ENCODE measurements at places on chromosomes 3 and 15.

DNA sequence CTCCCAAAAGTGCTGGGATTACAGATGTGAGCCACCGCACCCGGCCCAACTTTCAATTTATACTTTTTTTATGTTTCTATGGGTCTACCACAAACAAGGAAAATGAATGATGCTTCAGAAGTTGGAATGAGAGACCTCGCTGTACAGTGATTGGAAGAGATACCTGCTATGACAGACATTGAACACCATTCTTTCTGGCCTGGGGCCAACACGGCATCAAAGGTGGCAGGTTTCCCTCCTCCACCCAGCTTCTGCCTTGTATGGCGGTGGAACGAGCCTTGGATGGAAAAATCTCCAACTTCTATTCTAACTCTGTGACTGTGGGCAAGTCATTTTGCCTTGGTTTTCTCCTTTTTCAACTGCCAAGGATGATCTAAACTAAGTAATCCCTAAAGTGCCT, 117.8 kb upstream of the FAM174B start:
- no peak for DNase-seq

- DNase-seq = no peak
These were observed 32.5 kb downstream of the NAALADL2 start for GRCh38 chr3:174891524-174892203.

DNA sequence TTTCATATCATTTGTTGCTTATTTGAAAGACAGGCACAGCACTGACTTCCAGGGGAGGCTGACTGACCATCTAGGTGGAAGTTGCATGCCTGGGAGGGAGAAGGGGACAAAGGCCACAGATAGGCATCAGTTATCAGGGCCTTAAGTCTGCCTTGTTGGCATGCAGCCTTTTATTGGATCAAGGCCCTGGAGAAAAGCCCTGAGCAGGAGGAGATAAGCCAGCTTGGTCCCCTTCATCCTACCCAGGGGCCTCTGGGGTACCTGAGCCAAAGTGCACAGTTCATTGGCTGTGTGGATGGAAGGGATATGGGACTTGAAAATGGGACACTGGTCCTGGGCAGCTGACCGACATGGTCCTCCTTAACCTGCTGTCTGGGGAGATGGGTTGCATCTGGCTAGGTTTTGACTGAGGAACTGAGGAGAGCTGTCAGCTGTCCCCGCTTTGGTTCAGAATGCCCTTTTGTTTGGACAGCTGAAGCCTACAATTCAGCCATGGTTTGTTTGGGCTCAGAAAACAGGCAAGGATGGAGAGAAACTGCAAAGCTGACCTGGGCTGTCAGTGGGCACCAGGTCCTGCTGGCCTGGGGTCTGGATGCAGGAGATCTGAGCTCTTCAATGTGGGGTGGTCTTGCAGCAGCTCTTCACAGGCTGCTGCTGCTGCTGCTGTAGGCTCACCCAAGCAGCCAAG, 60.0 kb downstream of the FLNB start:
- DNase-seq = no peak

DNA sequence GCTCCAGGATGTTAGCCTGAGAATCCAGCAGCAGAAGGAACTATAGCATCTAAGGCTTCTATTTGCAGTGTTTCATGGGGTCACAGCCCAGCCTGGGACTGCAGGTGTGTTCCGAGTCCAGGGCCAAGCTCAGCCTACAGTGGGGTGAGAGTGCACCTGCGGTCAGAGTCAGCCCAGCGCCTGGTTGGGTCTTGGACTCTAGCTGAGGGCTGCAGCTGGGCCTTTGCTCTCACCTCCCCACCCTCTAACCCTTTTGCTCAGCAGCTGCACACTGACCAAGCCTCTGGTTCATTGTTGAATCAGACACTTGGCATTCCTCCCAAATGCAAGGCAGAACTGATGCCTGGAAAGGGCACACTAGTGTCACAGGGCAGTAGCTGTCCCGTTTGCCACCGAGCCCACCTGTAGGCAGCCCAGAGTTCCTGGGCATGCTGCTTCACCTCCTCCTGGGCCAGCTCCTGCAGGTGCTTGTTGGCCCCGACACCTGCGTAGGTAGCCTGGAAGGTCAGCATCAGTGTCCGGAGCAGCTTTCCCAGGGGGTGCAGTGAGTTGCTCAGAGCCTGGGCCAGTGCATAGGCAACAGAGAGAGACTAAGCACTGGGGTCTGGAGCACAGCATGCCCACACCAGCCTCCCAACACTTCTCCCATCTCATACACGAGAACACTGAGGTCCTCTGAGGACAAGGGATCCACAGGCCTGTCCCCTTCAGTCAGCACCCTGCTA, 17.5 kb downstream of the ALS2CL start:
- no peak for DNase-seq

DNA sequence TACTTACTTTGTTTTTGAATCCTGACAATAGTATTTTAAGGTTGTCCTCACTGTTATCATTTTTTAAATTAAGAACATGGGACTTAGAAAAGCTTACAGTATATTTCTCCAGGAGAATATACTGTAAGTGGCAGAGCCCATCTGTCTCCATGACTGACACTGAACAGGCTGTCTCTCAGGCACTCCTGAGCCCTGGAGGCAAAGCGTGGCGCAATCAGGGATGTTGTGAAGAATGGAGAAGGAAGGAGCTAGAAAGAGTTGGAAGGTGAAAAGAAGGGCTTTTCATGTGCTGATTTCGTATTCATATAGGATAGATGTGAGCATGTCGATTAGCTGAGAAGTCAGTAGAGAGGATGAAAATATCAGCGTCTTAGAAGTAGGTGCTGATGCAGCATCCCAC, 41.5 kb downstream of the FGF12 start:
- no peak for DNase-seq

DNA sequence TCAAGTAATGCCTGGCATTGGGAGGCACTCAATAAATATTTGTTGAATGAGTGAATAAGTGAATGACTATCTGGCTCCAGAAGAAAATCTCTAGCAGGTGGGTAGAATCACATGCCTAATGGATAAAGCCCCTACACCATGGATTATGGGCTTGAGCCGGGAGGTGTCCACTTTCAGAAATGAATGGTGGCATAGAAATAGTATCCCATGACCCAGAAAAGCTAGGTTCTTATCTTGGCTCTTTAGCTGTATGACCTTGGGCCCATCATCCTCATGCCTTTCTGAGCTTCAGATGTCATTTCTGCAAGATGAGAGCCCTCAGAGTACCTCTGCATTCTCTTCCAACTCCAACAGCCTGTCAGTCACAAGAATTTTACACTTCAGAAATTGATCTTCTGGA, 37.3 kb upstream of the TNIK start:
- DNase-seq = no peak

DNA sequence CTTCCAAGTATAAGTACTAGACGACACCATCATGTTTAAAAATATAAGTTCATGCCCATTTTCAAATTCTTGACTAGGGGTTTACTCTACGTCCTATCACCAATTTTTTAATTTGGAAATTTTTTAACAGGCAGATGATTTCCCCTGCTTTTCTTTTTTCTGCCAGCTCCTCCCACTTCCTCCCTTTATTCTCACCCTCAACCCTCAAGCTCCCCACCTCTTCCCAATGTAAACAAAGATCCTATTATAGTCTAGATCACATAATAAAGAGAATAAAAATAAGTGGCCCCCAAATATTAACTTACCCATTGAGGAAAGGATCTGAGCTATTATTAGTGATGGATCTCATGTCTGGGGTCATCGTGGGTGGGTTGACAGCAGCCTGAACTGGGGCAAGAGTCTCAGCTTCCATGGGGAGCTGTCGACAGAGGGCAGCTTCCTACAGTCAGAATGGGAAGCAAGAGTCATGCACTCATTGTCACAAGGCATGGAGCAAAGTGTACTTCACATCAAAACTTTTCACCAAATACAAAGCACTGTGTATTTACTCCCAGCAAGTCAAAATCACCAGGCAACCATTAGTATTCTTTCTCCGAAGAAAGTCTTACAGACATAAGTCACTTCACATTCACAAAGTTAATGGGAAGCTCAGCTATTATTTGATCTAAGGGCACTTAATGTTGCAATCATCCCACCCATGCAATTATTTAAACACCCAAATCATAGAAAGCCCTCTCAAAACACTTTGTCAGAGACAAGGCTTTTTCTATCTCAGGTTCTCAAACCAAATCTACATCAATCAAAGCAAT, 53.2 kb downstream of the TM4SF4 start:
- no peak for DNase-seq

DNA sequence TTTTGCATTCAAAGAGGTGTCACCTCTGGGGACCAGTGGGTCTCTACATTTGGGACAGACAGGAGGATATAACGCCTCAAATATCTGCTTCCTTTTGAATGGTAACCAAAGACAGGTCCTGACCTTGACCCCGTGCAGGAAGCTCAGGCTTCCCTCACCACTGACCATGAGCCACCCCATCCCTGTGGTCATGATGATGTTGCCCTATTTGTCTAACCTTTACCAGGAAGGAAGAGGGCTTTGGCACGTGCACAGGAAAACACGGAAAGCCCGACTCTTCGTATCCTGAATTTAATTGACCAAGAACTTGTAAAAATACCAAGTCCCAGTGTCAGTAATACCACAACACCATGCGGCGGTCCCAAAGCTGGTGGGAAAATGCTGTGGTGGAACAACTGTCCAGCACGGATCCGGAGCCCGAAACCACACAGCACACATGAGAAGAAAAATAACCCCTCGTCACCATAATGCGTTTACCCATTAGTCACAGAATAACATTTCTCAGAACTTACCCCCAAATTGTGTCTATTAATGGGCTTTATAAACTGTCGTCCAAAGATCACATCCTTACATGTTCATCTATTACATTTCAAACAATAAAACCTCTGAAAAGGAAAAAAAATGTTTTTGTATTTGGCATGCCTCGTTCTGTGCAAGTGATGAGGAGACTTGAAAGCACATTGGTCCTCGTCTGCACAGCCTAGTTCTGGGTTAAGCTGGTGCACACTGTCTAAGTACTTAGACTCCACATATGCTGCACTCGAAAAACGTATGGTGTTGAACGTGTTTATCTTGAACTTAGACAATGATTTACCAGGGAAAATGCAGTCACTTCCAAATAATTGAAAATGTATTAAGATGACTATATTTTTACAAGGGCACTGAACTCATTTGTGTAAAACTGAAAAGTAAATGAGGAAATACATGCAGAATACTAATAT, 118.9 kb upstream of the IGF1R start:
- DNase-seq = no peak

GRCh38 chr15:77410701-77411618, 8.9 kb downstream of the PEAK1 start:
- no peak for DNase-seq

DNA sequence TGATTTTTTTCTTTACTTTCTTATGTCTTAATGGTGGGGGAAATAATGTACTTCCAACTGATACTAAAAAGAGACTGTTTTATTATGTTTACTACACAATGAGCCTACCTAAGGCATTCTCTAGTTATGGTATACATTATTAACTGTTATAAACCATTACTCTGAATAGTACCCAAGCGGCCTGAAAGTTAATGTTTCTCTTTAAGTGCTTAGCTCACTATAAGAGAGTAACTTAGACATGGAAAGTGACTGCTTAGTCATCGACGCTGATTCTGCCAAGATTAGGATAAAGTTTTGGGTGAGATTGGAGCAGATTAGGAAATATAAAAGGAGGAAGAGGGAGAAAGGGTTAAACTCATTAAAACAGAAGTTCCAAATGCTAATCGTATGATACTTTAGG, 365.0 kb downstream of the NLGN1 start:
- DNase-seq = no peak

GRCh38 chr3:177887475-177887874, 648.8 kb upstream of the KCNMB2 start:
- no peak for DNase-seq

- no peak for DNase-seq
These were observed 89.4 kb downstream of the NR1D2 start for GRCh38 chr3:24034464-24034863.

GRCh38 chr3:46545818-46546630, 20.1 kb downstream of the LRRC2 start:
- DNase-seq = no peak

GRCh38 chr15:54839379-54839778, 357.4 kb downstream of the RSL24D1 start:
- DNase-seq = no peak

DNA sequence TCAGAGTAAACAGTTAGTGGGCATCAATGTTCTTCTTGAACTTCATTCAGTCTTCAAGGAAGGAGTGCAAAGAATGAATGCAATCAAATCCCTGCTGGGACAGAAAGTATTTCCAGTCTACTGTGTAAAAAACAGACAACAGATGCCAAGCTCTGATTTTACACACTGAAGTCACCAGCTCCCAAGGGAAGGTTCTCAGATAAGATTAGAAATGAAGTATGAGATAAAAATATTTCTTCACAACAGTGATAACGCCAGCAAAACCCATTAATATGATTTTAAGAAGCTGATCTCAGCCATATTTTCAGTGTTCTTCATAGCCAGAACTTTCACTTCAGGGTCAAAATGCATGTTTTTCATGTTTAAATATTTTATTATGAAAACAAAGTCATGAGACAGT, 265.6 kb downstream of the CTNNB1 start:
- no peak for DNase-seq

DNA sequence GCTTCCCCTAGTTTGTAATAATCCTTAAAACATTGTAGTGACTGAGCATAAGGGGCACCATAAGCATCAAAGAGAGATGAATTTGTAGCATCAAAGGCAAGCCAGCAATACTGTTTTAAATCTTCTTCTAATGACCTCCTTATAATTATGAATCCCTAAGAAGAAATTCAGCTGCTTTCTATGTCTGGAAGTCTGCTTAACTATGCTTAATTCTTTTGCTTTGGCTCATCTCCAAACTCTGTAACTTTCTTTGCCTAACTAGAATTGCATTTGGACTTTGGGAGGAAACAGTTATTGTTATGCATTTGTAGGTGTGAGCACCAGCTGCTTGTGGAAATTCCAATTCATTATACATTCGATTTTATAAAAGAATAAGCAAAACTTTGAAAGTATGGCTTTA, 117.7 kb upstream of the SPATA16 start:
- DNase-seq = no peak

DNA sequence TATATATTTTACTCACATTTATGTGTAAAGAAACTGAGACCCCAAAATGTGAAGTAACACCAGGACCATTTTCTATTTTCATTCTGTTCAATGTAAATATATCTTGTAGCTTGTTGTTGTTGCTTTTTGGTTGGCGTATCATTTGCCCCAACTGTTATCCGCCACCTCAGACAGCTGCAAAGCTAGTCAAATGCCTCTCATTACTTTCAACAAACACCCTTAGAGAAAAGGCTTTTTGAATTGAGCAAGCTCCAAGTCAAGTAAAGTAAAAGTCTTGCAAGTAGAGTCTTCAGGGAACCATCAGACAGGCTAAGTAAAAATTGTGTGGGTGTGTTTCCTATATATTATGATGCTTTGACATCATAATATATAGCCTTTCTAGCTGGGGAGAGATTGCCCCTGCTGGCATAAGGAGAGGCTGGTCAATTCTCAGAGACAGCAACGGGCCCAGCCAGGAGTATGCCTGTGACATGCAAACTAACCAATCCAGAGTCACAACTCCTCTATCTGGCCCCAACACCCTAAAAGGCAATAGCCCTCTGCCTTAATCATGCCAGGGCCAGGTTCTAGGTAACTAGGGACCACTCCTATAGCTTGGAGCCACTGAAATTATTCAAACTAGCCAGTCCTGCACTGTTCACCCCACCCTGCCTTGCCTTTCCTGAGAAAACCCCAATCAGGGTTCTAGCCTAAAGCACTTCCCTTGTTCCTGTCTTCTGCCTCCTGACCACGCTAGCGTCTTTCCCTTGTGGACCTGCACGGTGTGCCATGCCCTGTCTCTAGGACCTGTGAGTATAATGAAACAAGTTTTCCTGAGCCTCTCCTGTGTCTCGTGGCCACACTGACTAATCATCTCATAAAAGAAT, 75.6 kb downstream of the RAD18 start:
- no peak for DNase-seq

All from muscle of arm (tissue), 14 donors.